Aorta (tissue), 5 donors: ENCODE measurements at places on chromosomes 4 and X. TPM values are rescaled to one million over a fixed set of nuclear protein-coding genes. Genes with fewer than 3 reads are reported as not detected.

EGF gene
- 3.4 TPM for polyA plus RNA-seq

GNL3L gene
- 1.1 TPM for polyA plus RNA-seq

FGF16 gene
- polyA plus RNA-seq = not detected

CT45A3 gene
- not detected for polyA plus RNA-seq

KCNIP4 gene
- not detected for polyA plus RNA-seq

IL1RAPL1 gene
- not detected for polyA plus RNA-seq

SPANXC gene
- not detected for polyA plus RNA-seq

PTCHD1 gene
- polyA plus RNA-seq = 0.03 TPM

ZGRF1 gene
- polyA plus RNA-seq = not detected

KLF3 gene
- polyA plus RNA-seq = 16.7 TPM

DMRTC1B gene
- not detected for polyA plus RNA-seq

FAM241A gene
- polyA plus RNA-seq = 2.8 TPM

FANCB gene
- polyA plus RNA-seq = not detected

FAM9C gene
- polyA plus RNA-seq = not detected

NWD2 gene
- 0.13 TPM for polyA plus RNA-seq

DMRTC1 gene
- polyA plus RNA-seq = not detected

SPINK2 gene
- polyA plus RNA-seq = 3.6 TPM

IL1RAPL2 gene
- polyA plus RNA-seq = not detected

NSDHL gene
- polyA plus RNA-seq = 10.1 TPM

NLGN3 gene
- polyA plus RNA-seq = 1.2 TPM

WAS gene
- polyA plus RNA-seq = 9.6 TPM

XAGE1A gene
- not detected for polyA plus RNA-seq

TMPRSS11D gene
- polyA plus RNA-seq = 0.13 TPM

CSN2 gene
- not detected for polyA plus RNA-seq

PQBP1 gene
- 75.0 TPM for polyA plus RNA-seq

CLNK gene
- polyA plus RNA-seq = not detected

ZFP92 gene
- polyA plus RNA-seq = 0.23 TPM

GYG2 gene
- polyA plus RNA-seq = 2.0 TPM

HTR2C gene
- polyA plus RNA-seq = not detected

C4orf33 gene
- 15.7 TPM for polyA plus RNA-seq

PPA2 gene
- 68.9 TPM for polyA plus RNA-seq

AFM gene
- polyA plus RNA-seq = not detected

SSX4B gene
- not detected for polyA plus RNA-seq

PRSS12 gene
- polyA plus RNA-seq = not detected

TRO gene
- 35.4 TPM for polyA plus RNA-seq

SLC38A5 gene
- polyA plus RNA-seq = 6.0 TPM

ZNF81 gene
- 1.4 TPM for polyA plus RNA-seq

MAGEA2 gene
- polyA plus RNA-seq = not detected

GPRASP1 gene
- 3.3 TPM for polyA plus RNA-seq

NPNT gene
- 47.1 TPM for polyA plus RNA-seq

UBA1 gene
- polyA plus RNA-seq = 33.8 TPM

MPP1 gene
- polyA plus RNA-seq = 23.4 TPM

CXorf51A gene
- polyA plus RNA-seq = not detected

ATP2B3 gene
- not detected for polyA plus RNA-seq

CLGN gene
- polyA plus RNA-seq = not detected

CLDN22 gene
- not detected for polyA plus RNA-seq

ZAR1 gene
- not detected for polyA plus RNA-seq

RAB33A gene
- polyA plus RNA-seq = 0.64 TPM

TEX13D gene
- not detected for polyA plus RNA-seq

CTSO gene
- polyA plus RNA-seq = 7.6 TPM

FAM114A1 gene
- 57.5 TPM for polyA plus RNA-seq

PABPC5 gene
- 2.4 TPM for polyA plus RNA-seq

GRIA3 gene
- 5.1 TPM for polyA plus RNA-seq

HELT gene
- polyA plus RNA-seq = not detected

RNF128 gene
- 3.1 TPM for polyA plus RNA-seq

FAM3A gene
- 41.4 TPM for polyA plus RNA-seq
